Activated naive CD8-positive, alpha-beta T cell treated with anti-CD3 and anti-CD28 coated beads, Interleukin-2, amount 50 U/mL, for 24 hours (primary cell): ENCODE measurements at places on chromosomes 6 and 20.

GRCh38 chr20:35001596-35002362 lies 46.1 kb downstream of the MYH7B start:
- DNase-seq, result no peak

GRCh38 chr6:90103056-90103800 lies 193.4 kb downstream of the BACH2 start:
- no peak for DNase-seq

DNA sequence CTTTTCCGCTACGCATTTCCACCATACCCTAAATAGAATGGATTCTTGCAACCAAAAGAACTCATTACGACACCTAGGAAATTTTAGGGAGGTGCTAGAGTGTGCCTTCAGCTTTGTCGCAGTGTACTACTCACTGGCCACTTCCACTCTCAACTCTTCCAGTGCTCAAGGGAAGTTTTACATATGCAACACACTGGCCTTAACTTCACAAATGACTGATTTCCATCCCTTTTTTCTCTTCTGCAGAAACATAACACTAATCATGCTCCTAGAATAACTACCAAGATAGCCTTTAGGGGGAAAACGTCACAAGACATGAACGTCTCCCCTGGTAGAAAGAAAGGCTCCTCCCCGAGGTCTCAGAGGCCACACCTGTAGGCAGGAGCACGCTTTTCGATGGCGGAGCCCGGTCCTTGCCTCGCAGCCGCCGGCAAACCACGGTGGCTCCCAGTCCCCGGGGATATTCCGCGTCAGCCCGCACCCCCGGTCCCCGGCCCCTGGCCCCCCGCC lies 584 bp downstream of the LYRM4 start:
- DNase-seq, result peak; percentile 69

DNA sequence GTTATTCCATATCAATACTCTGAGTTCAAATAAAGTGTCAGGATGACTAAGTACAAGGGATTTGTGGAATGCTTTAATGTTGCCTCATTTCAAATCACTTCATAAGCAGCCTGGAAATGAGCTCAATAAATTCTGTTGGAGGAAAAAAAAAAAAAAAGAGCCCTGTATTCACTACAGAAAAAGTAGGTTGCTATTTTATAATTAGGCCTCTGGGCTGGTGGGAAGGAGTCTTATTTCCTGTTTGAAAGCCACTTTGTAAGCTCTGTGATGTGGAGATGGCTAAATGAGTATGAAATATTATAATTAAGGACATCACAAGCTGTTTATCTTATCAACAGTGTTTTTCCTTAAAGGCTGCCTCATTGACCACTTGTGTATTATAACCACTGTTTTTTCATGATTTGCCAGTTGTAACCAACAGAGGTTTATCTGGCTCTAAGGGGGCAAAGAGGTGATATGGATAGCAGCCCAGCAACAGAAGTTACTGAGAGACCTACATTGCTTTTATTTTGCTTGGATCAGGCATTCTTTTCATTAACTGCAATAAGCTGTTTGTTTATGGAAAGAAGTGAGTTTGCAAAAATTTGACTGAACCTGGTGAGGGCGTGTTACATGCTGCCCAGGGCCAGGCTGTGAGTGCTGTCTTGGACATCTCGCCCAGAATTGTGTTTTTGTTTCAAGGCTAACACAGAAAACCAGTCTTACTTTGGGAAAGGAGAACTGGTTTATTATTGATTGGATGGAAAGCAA lies 563.3 kb upstream of the MAP3K7 start:
- no peak for DNase-seq

- peak; percentile 21 for DNase-seq
These were observed 518.6 kb downstream of the BMP2 start for GRCh38 chr20:7285918-7286556.

GRCh38 chr6:15458021-15458459 lies 204.8 kb downstream of the DTNBP1 start:
- no peak for DNase-seq

- DNase-seq, result no peak
These were observed 12.8 kb downstream of the ESF1 start for GRCh38 chr20:13771853-13772453.

DNA sequence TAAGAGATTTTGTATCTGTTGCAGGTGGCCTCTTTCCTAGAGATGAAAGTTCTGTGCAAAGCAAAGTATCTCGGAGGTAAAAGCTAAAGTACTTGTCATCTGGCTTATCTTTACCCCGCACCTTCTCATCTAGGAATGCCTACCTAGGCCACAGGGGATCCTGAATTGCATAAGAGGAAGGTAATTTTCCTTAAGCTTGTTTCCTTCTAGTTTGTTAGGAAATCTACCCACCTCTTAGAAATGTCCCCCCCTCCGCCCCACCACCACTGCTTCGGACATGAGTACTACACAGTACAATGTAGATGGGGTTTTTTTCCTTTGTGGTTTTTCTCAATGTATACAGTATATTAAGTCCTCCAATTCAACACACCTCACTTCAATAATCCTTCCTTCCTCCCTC lies 21.5 kb downstream of the FOXC1 start:
- no peak for DNase-seq

- no peak for DNase-seq
These were observed 108.1 kb downstream of the TMEM200A start for GRCh38 chr6:130473886-130474285.

DNA sequence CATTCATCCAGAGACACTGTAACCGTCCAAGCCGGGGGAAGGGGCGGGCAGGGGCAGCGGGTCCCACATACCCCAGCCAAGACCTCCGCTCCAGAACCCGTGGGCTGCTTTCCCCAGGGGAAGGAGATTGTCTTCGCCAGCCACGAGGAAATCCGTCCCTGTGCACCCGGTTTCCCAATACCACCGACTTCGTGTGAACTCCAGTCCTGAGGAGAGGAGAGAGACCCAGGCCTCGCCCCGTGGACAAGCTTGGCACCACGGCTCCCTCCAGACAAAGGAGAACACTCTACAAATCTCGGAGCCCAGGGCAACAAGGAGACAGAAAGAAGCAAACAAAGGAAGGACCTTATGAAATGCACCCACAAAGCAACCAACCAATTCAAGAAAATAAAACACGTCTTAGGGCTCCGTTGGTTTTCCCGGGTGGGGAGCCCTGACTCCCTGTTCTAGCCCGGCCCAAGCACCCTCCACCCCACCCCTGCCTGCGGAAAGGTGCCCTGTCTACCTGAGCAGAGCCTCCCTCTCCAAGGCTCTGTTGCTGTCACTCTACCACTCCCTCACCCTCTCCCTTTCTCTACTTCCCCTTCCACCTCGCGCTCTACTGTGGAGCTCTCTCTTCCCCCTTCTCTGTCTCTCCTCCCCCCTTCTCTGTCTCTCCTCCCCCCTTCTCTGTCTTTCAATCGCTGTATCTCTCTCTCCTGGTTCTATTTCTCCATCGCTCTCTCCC lies 1382.8 kb upstream of the DEFB115 start:
- DNase-seq, result no peak

DNA sequence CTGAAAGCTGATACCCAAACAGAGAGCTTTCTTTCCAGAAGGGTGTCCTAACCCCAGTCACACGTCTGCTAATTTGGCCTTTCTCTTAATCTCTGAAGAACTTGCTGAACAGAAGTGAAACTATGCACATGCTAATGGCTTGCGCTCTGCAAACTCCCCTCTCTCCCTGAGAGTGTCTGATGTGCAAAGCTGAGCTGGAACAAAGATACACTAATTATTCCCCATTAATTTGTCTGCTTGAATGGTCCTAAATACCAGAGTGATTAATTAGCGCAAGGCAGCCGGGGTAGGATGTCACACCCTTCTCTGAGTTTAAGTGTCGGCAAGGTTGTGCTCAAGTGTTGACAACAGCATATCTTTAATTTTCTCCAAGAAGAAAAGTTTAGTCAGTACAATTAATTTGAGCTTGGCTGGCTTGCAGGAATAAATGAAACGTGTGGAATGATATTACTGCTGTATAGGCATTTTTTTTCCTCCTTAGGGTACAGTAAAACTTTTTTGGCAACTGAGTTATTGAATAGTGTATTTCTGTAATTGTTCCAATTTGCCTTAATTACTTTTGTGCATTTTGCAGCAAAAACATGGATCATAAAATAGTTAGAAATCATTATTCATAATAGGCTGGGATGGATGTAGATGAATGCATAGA lies 715.9 kb upstream of the POU3F2 start:
- no peak for DNase-seq

DNA sequence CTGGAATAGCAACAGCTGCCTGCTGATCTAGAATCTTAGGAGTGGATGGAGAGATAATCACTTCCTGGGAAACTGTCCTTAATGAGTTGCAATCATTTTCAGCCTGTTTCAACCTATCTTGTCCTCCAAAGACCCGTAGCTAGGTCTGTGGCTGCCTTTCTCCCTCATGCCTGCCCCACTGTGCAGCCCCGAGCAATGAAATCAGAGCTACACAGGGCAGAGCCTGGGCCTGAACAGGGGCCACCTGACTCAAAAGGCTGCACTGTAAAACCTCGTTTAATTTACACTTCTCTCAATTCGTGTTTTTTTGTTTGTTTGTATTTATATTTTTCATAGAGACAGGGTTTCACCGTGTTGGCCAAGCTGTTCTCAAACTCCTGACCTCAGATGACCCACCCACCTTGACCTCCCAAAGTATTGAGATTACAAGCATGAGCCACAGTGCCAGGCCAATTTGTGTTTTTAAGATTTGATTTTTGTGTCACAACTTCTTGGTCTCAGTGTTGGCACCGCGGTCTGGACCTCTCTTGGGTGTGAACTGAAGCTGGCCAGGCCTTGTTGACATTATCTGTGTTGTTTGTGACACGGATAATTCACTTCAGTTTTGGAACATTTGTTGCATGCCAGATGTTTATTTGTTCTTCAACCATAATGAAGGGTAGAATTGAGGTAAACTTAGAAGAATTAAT lies 21.5 kb downstream of the GGTLC1 start:
- DNase-seq, result no peak

- DNase-seq, result no peak
These were observed 66.4 kb downstream of the CTCFL start for GRCh38 chr20:57458400-57459160.

GRCh38 chr20:22379472-22379871 lies 204.9 kb downstream of the FOXA2 start:
- no peak for DNase-seq

DNA sequence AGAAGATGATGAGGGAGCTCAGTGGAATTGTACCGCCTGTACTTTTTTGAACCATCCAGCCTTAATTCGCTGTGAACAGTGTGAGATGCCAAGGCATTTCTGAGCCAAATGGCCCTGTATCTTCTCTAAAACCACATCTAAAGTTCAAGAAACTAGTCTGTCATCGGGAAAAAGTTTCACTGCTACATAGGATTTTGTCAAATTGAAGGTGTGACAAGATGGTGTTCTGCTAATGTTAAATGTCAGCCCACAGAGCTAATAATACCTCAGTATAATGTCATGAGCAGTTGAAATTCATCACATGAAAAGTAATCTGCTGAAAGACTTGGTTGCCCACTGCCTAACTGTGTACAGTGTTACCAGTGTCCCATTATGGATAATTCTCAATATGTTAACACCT lies 9.6 kb downstream of the SUMO4 start:
- no peak for DNase-seq

- DNase-seq, result no peak
These were observed 8.0 kb downstream of the FOXO3 start for GRCh38 chr6:108568551-108569305.

- no peak for DNase-seq
These were observed 56.5 kb upstream of the TENT5A start for GRCh38 chr6:81808851-81809570.

DNA sequence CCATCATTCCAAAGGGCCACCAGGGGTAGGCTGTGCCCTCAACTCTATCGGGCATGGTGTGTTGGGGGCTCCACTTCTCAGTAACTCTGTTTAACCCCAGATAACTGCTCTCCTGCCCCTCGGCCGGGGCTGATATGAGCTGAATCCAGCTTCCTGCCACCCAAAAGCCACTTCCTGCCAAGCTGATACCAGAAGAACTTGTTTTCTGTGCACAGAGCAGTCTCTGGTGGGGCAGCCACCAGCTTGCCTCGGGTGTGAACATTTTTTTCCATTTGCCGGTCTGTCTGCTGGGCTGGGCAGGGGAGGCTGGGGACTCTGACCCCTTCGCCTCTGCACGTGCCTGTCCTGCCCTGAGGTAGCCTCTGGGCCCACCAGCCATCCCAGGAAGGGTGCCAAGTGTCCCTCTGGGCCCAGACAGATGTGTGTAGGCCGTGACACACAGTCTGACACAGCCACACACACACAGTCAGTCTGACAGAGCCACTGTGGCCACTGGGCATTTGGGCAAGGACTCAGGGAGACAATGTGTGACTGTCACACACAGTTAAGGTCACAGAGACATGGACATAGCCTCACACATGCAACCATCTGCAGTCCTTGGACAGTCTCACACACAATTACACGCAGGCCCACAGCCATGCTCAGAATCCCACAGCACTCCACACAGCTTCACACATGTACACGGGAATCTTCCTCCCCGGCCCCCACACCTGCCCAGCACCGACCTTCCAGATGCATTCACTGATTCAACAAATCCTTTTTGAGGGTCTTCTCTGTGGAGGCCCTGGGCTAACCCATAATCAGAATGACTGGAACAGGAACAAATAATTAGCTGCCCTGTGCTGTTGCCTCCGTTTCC lies 45.1 kb downstream of the NOL4L start:
- DNase-seq, result peak; percentile 69

DNA sequence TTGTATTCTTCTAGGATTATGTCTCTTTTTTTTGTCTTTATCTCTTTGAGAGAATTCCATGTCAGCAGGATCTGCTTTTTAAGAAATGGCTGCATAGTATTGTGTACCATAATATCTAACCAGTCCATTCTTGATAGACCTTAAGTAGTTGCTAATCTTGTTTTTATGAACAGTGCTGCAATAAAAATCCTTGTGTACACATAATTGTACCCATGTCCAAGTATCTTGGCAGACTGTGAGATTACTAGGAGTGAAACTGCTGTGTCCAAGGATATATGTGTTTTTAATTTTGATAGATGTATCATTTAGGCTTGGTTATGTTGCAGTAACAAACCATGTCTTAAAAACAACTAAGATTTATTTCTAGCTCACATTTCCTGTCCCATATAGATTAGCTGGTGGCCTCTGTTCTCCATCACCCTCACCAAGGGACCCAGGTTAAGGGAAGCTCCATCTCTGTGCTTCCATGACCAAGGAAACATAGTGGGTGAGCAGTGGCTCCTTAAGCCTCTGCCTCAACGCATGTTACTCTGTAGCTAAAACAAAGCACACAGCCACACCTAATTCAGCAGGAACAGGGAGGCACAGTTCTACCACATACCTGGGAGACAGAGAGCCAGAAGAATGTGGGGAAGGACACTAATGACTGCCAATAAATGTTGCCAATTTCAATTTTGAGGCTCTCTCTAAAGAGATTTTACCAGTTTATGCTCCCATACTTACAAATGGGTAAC lies 12.1 kb upstream of the SUMO4 start:
- no peak for DNase-seq

DNA sequence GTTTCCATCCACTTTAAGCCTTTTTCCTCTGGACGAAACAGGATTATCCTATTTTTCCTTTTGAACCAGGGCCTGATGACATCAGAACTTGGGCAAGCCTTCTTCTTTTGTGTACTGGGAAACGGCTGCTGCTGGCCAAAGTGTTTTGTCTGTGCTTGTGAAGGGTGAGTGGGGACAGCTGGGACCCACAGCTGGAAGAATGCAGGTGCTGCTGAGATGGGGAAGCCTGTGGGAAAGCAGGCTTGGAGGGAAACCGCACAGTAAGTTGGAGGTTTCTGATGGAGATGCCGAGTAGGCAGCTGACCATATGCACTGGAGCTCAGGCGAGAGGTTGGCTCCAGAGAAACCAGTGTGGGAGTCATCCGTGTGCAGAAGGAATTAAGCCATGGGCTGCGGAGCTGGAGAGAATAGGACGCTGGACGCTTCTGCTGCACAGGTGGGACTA lies 8.5 kb upstream of the PSMG4 start:
- DNase-seq, result no peak
